Common myeloid progenitor, CD34-positive (primary cell): ENCODE measurements at places on chromosomes 12 and 14.

- no peak overlapping the region for H3K27ac ChIP-seq
- DNase-seq, result no peak
- peaks cover 2% of the 10 kb centered on the region for H3K4me1 ChIP-seq
- peaks cover 12% of the 10 kb centered on the region for H3K36me3 ChIP-seq
- no peaks in the 10 kb centered on the region for H3K27me3 ChIP-seq
Observed at GRCh38 chr12:48773686-48774085, 15.2 kb downstream of the ADCY6 start.

GRCh38 chr14:65101631-65102440, 481 bp downstream of the MAX start:
- H3K4me1 ChIP-seq, result peaks cover 38% of the 10 kb centered on the region
- peak overlapping the region; percentile 86 for H3K27ac ChIP-seq
- H3K4me3 ChIP-seq, result peak overlapping the region; percentile 94
- DNase-seq, result peak; percentile 71
- no peaks in the 10 kb centered on the region for H3K27me3 ChIP-seq

DNA sequence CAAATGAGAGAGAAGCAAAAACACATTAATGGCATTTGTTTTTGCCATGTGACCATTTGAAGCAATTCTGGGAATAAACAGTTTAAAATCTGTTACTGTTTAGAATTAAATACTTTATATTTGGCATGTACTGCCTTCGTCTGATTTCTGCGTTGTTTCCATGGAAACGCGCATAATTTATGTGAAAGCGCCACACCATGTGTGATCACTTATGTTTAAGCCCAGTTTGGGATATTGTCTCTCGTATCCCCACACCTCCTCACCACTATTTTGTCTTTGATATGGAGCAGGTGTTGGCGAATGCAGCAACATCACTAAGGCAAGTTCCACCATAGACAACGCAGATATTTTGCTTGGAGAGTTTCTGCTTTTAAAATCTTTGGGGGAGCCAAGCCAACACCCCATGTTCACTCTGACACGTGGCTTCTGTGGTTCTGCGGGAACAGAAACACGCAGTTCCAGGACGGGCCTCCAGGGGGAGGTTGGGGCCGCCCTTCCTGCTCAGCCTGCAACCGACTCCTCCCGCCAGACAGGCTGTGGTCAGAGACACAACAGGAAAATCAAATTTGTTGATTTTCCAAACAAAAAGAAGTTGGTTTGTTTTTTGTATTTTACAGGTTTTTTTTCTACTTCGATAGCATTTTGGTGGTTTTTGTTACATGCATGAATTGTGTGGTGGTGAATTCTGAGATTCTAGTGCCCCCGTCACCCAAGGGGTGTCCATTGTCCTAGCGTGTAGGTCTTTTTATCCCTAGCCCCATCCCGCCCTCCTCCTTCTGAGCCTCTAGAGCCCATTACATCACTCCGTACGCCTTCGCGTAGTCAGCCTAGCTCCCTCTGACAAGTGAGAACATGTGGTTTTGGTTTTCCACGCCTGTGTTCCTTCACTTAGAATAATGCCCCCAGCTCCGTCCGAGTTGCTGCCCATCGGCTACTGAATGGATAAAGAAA, 101.9 kb upstream of the SFSWAP start:
- no peak overlapping the region for H3K4me3 ChIP-seq
- H3K4me1 ChIP-seq, result peaks cover 15% of the 10 kb centered on the region
- no peak overlapping the region for H3K27ac ChIP-seq
- no peaks in the 10 kb centered on the region for H3K27me3 ChIP-seq
- peak; percentile 77 for DNase-seq
- no peaks in the 10 kb centered on the region for H3K36me3 ChIP-seq

DNA sequence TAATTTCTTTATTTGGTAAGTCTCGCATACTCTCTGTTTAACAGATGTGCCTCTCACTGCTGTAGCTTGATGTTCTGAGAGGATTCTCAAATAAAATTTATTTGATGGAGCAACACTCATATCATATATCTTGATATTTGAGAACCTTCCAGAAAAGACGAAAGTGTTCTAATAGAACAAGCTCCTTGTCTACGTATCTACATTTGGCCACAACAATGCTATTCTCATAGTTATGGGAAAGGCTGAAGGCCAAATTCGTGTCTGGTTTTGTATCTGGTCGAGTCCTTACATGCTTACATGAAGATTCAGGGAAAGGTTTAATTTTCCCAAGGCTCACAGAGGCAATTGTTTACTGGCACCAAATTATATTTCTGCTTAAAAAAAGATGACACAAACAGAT, 186.7 kb upstream of the SLC38A2 start:
- no peaks in the 10 kb centered on the region for H3K4me1 ChIP-seq
- H3K4me3 ChIP-seq, result no peak overlapping the region
- H3K27me3 ChIP-seq, result no peaks in the 10 kb centered on the region
- H3K36me3 ChIP-seq, result no peaks in the 10 kb centered on the region

DNA sequence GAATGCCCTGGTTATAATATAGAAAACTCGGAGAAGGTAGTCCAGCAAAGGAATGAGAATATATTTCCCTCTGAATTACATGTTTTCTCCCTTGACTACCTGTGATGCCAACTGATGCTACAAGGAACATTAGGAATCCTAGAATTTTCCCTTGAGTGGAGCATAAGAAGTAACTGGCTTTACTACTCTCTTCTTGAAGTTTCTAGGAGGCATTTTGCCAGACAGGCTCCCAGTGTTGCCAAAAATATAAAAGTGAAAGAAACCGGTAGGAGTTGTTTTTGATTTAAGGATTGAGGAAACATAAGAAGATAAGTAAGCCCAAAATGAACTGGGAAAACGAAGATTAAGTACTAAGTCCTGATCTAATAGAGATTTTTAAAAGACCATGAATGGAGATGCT, 693.4 kb downstream of the NOVA1 start:
- no peak overlapping the region for H3K4me3 ChIP-seq
- no peak overlapping the region for H3K27ac ChIP-seq
- H3K4me1 ChIP-seq, result no peaks in the 10 kb centered on the region
- no peaks in the 10 kb centered on the region for H3K27me3 ChIP-seq
- DNase-seq, result no peak

- H3K27me3 ChIP-seq, result no peaks in the 10 kb centered on the region
- no peaks in the 10 kb centered on the region for H3K4me1 ChIP-seq
- DNase-seq, result no peak
Observed at GRCh38 chr12:125650587-125650986, 585.4 kb downstream of the AACS start.
